ENCODE measurements at places on chromosomes 2 and 18.

GRCh38 chr2:24111407-24111901 is 11.7 kb downstream of the PFN4 start:
- no peak for DNase-seq

DNA sequence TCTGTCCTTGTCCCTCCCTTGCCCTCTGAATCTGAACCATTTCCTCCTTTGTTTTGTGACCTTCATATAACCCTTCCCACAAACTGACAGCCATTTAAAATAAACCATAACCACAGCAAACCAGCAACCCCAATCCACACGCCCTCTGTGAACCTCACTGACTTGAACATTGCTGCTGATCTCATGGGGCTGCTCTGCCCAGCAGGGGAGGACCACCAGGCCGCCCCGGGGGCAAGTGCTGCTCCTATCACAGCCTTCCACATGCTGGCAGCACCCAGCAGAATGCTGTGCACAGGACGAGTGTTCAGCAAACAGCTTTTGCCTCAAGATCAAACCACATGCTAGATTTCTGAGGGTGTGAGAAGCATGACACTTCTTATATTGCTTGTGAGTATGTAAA is 73.9 kb upstream of the UXS1 start:
- DNase-seq = no peak

GRCh38 chr18:2032036-2032435 is 539.3 kb downstream of the METTL4 start:
- DNase-seq = no peak

GRCh38 chr2:75100011-75100800 is 99.1 kb downstream of the TACR1 start:
- no peak for DNase-seq

DNA sequence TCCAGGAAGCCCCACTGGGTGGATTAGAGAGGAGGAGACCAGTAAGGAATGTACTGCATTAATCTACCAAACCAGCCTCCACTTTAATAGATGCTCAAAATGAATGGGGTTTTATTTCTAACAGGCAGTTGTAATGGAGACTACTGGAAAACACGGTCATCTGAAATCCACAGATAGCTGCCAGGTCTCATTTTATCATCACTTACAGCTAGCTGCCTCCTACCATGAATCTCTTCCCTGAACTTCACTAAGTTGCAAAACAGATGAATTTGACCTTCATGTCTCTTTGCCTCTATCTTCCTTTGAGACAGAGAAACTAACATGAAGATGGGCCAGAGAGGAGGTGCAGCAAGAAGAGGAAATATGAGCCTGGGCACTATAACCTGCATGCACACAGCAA is 21.9 kb downstream of the ZBTB7C start:
- DNase-seq = no peak

DNA sequence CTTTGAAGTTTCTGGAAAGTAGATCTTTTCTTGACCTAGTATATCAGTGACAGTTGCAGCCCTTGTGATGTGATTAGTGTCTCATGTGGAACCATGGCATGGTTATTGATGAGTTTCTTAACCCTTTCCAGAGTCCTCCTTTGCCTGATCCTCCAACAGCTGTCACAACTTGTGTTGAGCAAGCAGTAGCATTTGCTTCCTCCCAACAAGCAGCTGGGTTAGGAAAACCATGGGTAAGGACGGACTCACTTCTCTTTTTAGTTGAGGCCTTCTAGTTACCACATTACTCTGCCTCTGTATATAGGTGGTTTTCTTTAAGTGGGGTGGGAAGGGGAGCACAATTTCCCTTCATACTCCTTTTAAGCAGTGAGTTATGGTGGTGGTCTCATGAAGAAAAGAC is 96.3 kb downstream of the XRCC5 start:
- no peak for DNase-seq

DNA sequence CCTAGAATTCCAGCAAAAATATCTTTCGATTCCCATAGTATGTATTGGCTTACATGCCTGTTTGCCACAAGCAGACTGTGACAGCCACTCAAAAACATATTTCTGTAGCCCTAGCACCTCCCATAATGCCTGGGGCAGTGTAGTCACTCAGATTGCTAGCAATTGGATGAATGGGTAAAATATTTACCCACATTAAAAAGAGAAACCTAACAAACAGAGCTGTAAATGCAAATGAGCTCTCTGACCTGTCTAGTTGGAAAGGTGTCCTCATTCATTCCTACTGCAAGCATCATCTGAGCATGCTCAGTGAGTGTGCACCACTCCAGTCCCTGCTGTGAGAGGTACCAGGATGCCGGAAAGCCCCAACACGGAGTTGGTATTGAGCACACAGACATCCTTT is 234.0 kb upstream of the RAB12 start:
- no peak for DNase-seq

GRCh38 chr2:27857417-27858172 is 32.6 kb downstream of the RBKS start:
- no peak for DNase-seq

- no peak for DNase-seq
These were observed 100.9 kb downstream of the PID1 start for GRCh38 chr2:229170171-229170570.

DNA sequence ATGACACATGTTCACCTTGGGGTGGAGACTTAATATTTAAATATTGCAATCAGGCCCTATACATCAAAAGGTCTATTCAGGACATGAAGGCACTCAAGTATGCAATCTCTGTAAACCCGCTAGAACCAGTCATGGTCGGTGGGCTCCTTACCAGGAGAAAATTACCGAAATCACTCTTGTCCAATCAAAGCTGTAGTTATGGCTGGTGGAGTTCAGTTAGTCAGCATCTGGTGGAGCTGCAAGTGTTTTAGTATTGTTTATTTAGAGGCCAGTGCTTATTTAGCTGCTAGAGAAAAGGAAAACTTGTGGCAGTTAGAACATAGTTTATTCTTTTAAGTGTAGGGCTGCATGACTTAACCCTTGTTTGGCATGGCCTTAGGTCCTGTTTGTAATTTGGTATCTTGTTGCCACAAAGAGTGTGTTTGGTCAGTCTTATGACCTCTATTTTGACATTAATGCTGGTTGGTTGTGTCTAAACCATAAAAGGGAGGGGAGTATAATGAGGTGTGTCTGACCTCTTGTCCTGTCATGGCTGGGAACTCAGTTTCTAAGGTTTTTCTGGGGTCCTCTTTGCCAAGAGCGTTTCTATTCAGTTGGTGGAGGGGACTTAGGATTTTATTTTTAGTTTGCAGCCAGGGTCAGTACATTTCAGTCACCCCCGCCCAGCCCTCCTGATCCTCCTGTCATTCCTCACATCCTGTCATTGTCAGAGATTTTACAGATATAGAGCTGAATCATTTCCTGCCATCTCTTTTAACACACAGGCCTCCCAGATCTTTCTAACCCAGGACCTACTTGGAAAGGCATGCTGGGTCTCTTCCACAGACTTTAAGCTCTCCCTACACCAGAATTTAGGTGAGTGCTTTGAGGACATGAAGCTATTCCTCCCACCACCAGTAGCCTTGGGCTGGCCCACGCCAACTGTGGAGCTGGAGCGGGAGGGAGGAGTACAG is 108.1 kb downstream of the XRCC5 start:
- no peak for DNase-seq

- no peak for DNase-seq
These were observed 5.6 kb upstream of the CPLX4 start for GRCh38 chr18:59323931-59324622.

GRCh38 chr2:103898561-103898960 is 955.4 kb upstream of the POU3F3 start:
- DNase-seq = no peak

GRCh38 chr18:46755315-46756024 is 1.4 kb downstream of the ST8SIA5 start:
- DNase-seq = no peak

- no peak for DNase-seq
These were observed 17.2 kb downstream of the THOC1 start for GRCh38 chr18:250685-251084.

DNA sequence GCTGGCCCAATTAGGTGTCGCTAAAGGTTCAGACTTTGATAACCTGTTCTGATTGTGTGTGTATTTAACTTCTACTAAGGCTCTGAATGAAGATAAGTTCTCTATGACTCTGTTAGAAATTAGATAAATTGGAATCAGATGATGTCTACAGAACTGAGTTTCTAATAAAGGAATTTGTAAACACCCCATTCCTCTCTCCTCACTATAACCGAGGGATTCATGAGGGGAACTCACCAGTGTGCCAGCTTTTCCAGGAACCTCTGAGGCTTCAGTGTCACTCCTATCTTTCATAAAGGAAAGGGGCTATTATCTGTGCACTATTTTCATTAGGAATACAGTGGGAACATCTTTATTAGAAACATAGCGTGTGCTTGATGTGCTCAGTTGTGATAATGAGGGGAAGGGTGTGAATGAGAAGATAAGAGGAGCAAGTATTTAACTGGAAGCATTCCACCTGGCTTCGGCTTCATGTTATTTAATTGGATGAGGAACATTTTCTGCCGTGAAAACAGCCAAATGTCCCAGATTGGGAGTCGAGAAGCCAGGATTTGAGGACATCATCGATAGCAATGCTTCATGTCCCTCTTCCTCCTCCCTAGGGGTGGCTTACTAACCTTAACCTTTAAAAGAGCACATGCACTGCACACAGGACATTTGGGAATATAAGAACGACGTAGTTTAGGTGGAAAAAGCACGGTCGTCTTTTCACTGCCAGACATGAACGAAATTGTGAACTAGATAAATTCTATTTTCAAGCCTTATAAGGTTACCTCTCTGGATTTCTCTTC is 84.8 kb upstream of the TCF4 start:
- no peak for DNase-seq

DNA sequence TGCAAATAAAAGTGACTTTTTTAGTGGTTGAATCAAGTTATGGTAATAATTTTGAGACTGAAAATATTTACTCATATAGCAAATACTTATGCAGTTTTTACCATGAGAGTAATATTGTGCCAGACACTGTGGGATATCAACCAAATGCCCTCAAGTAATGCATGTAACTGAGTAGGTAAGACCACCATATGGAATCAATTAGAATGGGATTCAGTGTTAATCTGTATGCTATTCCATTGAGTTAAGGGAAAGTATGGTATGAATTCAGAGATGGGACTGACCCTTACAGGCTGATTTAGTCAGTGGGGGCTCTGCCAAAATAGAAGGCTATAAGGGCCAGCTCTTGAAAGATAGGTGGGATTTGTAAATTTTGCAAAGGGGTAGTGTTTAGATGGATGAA is 131.6 kb downstream of the CCDC85A start:
- no peak for DNase-seq

DNA sequence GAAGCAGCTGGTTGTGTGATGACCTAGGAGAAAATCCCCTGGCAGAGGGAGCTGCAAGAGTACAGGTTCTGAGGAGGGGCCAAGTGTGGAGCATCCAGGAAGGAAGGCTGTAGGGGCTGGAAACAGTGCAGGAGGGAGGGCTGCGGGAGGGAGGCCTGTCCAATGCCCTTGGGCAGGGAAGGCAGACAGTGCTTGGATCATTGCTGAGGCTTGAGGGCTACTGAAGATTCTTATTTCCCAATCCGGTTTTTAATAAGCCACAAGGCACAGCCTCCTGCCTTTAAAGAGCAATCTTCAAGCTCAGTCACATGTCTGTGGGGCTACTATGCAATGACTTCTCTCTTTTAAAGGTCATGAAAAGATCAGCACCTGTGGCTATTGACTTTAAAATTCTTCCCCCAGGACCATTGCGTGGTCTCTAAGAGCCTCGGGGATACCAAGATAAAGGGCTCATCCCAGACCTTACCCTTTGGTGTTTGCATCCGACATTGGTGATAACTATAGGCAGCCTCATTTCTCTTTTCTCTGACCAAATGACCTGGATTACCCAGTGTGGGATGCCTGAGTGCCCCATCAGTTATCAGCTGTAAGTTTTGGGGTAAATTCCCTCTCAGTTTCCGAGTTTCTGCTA is 149.6 kb downstream of the DOCK10 start:
- DNase-seq = no peak

DNA sequence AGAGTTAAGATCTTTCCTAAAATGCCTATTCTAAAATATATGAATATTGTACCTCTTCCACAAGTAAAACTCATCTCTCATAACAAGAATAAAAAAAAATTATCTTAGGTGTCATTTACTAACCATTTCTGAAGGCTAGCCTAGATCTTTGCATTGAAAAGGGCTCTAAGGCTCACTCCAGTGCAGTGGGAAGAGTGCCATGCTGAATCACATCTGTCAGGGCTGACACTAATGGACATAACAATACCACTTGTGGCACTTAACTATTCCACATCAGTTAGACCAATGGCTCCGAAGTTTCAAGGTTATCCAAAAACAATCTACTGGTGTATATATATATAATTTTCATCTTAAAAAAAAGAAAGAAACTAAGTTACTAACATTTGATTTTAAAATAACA is 130.2 kb downstream of the EXOC6B start:
- DNase-seq = no peak

DNA sequence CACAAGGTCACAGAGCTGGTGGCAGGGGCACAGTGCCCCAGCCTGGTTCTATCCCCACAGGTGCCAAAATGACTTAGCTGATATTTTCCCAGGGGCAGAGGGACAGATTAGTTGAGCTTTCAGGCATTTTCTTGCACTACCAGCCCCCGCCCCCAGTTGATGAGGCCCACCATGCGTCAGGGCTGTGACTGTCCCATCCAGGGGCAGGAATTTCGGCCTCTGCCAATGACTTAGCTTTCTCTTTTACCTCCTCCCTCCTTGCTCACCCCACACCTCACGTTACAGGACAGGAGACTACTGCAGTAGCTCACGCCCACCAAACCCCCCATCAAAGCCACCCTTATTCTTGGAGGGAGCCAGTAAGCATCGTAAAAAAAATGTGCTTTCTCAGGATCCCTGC is 31.5 kb downstream of the MRO start:
- DNase-seq = no peak

GRCh38 chr2:145245268-145245870 is 725.5 kb upstream of the ZEB2 start:
- no peak for DNase-seq

DNA sequence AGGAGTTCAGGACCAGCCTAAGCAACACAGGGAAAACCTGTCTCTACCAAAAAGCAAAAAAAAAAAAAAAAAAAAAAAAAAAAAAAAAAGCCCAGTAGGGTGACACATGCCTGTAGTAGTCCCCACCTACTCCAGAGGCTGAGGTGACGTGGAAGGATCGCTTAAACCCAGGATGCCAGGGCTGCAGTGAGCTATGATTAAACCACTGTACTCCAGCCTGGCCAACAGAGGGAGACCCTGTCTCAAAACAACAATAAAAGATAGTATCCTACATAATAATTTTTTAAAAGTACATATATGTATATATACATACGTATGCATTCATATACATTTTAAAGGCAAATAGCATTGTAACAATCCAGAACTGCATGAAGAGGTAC is 51.7 kb downstream of the SOS1 start:
- DNase-seq = no peak

DNA sequence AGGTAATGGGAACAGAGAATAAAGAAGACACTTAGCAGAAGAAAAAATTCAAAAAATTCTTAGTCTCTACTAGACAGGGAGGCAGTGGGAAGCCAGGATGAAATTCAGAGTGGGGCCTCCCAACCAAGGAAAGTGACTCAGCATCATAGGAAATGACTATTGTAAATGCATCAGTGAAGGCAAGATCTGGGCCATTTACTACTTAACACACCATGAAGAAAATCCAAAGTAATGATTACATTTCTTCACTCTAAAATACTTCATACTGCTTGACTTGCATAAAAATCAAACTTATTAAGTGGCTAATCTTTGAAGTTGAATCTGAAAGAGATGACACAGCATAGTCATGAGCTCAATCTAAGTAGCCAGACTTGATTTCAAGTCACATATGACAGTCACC is 405.8 kb upstream of the SLC39A10 start:
- DNase-seq = no peak

- no peak for DNase-seq
These were observed 9.6 kb upstream of the PROM2 start for GRCh38 chr2:95264624-95265023.

GRCh38 chr2:218986148-218986761 is 1.3 kb upstream of the FEV start:
- DNase-seq = no peak
